ENCODE measurements at places on chromosomes 6 and 20.

- DNase-seq: no peak
These were observed 84.6 kb downstream of the TRDN start for GRCh38 chr6:123551939-123552707.

GRCh38 chr20:46031701-46032254, 2.8 kb downstream of the SLC12A5 start:
- DNase-seq: no peak

DNA sequence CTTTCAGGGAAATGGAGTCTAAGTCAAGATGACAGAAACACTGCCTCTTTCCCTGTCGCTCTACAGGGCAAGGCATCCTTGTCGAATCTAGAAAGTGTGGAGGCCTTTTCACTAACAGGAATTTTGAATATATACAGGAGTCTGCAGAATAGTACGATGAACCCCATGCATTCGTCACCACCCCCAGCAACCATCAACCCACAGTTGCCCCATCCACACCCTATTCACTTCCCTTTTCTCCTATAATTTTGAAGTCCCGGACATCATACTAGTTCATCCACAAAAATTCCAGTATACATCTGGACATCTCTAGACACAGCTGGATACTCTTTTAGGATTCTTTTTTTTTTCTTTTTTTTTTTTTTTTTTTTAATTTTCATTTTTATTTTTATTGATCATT, 80.7 kb upstream of the RIN2 start:
- DNase-seq: no peak

DNA sequence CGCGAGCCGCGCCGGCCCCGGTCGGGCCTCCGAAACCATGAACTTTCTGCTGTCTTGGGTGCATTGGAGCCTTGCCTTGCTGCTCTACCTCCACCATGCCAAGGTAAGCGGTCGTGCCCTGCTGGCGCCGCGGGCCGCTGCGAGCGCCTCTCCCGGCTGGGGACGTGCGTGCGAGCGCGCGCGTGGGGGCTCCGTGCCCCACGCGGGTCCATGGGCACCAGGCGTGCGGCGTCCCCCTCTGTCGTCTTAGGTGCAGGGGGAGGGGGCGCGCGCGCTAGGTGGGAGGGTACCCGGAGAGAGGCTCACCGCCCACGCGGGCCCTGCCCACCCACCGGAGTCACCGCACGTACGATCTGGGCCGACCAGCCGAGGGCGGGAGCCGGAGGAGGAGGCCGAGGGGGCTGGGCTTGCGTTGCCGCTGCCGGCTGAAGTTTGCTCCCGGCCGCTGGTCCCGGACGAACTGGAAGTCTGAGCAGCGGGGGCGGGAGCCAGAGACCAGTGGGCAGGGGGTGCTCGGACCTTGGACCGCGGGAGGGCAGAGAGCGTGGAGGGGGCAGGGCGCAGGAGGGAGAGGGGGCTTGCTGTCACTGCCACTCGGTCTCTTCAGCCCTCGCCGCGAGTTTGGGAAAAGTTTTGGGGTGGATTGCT, 1.3 kb downstream of the VEGFA start:
- DNase-seq: peak; percentile 68

DNA sequence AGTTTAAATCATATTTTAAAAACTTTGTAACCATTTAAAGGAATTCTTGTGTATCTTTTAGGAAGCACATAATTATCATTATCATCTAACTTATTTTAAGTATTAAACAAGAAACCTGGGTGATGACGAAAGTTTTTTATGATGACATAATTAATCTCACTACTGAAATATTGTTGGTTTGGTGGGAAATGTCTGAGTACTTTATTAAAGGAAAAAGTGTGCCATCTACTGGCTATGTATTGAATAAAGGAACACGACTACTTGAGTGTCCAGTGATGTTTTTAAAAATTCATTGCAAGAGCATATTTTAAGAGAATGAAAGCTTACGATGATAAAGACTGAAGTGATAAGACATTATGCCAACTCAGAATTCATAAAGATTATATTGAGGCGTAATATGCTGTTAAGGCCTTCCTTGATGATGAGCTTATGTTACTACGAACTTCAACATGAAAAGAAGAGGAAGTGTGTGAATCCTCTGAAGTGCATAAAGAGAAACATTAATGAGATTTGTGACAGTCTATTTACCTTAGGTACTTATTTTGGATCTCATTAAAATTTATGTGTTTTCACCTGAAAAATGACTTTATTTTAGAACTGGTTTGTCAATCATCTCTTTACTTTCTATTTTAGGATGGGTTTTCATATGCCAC, 12.0 kb upstream of the TRMT11 start:
- peak; percentile 54 for DNase-seq

DNA sequence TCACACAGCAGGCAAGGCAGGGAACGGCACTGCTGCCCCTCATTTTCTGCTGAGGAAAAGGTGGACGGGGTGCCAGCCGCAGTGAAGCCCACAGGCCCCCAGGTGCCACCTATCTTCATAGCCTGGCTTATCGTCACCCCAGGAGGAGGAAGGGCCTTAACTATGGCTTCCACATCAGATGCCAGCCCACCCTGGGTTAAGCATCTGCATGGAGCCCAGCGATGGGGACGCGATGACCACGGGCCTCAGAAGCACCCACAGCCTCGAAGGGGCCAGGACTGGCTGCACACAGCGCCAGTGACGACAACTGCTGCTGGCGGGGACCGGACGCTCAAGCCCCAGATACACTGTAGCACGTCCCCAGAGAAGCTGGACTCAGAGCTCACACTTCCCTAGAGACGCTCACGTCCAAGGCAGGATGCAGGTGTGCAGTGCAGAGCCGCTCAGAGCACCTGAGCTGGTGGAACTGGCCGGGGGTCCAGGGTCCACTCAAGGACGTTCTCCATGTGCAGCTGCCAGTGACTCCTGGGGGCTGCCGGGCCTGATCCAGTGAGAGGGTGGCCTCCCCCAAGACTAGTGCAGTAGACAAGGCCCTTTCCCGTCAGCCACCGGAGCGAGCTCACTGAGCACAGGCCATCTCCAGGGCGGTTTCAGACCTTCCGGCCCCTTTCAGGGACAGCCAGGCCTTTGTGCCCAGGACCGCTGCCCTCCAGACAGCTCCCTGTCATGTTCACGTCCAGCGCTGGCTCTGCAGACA, 83.0 kb downstream of the YTHDF1 start:
- no peak for DNase-seq

DNA sequence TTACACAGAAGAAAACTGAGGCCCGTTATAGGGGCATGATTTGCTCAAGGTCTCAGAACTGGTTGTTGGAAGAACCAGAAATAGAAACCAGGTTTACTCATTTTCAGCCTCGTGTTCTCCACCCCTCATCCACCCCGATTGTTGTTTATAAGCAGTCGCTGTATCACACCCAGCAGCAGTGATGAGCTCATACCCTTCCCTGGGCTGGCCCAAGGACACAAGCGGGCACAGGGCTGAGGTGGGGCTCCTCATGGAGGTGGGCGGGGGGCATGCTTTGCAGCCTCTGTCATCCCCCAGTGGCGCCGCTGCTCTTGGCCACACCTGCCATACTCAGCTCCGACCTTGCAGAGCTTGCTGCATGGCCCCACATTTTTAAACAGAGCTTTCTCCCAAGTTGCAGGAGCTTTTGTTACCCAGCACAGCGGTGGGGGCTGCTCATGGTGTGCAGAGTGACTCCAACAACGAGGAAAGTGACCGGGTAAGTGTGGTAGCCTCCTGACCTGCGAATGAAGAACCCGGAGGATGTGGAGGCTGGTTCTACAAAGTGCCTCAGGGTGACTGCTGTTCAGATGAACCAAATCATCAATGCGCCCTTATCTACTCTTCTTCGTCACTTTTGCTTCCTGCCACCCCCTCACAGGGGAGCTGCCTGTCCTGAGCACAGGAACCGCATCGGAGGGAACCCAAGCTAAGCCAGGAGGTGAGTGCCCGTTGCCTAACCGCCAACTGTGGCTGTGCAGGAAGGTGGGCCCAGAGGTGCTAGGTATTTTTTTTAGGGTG, 43.6 kb upstream of the NKX2-2 start:
- peak; percentile 42 for DNase-seq

DNA sequence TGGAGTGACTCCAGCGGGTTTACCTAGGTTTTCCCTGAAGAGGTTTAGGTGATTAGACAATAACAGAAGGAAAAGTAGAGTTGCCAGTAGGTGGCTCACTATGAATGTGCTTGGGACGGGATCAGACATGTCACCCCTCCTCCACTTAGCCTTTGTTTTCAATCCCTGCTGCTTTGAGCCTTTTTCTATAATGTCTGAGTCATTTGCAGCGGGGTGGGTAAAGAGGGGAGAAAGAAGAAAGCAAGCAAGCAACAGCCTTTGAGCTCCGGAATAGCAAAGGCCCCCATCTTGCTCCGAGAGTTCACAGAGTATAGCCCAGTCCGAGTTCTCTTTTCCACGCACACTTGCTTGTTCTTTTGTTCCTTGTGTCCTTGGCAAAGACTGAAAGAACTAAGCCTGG, 129.1 kb downstream of the PACRG start:
- peak; percentile 62 for DNase-seq

- no peak for DNase-seq
These were observed 197.3 kb downstream of the TASP1 start for GRCh38 chr20:13441388-13441787.

DNA sequence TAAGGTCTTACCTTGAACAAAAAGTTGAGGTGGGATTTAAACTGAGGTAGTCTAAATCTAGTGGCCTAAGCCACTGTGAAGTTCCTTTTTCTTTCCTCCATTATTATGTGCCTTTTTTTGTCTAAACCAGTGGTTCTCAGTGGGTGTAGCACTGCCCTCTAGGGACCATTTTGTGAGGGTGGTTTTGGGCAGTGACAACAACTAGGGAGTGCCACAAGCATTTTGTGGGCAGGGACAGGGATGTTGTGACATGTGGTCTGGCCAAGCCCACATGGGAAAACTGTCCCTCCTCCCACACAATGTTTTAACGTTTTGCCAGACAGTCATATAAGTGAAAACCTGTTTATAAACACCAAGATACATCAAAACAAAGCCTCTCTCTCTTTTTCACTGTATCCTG, 899.4 kb upstream of the FLRT3 start:
- DNase-seq: peak; percentile 8

- DNase-seq: no peak
These were observed 14.9 kb downstream of the BPIFA1 start for GRCh38 chr20:33250666-33251065.

DNA sequence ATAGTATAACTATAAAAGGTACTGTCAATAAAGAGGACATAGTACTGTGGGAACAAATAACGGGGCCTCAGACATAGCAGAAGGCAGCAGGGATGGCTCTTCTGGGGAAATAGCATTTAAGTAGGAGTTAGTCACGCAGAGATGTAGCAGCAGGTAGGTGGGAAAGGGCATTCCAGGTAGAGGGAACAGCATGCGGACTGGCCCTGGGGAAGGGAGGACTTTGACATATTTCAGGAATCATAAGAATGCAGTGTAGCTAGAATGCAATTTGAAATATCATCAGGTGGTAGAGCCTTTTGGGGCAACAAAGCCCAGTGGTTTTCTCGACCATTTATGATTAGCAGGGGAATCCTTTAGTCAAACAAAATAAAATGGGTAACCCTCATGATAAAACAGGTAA, 191.1 kb downstream of the SLC24A3 start:
- no peak for DNase-seq

GRCh38 chr20:40016392-40016791, 672.6 kb downstream of the MAFB start:
- no peak for DNase-seq

All from SW480 (cell line).